IPS DF 6.9 (cell line): ENCODE measurements at places on chromosomes 3 and 15.

DNA sequence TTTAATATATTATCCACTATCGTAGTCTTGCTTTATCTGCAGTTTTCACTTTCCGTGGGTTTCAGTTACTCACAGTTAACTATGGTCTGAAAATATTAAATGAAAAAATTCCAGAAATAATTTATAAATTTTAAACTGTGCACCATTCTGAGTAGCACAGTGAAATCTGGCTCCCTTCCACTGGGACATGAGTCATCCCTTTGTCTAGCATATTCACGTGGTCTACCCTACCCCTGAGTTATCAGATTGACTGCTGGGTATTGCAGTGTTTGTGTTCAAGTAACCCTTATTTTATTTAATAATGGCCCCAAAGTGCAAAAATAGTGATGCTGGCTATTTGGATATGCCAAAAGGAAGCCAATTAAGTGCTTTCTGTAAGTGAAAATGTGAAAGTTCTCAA, 539.5 kb upstream of the AGTR1 start:
- no peak for DNase-seq

- no peak for DNase-seq
Observed at GRCh38 chr3:195908694-195909581, 587 bp upstream of the TNK2 start.

DNA sequence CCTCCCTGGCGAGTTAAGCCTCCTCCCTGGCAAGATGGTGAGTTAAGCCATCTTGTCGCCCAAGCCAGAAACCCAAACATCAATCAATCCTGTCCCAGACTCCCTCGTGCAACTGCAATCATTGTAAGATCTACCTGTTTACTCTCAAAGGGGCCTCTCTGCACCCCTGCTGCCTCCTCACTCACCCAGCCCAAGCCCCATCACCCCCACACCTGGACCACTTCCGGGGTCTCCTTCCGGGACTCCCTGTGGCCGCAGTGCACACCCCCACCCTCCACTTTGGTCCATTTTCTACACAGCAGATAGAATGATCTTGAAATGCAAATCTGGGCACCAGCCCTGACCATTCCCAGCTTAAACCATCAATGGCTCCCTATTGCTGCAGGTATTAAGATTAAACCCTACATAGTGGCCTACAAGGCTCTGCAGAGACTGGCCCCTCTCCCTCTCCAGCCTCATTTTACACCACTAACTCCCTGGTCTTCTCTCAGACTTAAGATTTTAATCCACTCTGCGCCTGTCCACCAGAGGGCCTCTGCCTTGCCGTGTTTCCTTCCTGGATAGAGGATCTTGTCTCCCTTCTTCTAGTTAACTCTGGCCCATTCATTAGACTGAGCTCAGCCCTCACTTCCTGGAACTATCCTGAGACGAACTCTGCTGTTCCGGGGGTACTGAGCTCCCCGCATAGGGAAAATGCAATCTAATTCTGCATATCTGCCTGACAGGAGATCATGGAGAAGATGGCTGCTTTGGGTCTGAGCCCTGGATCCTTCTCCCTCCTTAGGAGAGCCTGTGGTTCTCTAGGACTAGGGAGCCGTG, 41.9 kb upstream of the SLC6A1 start:
- peak; percentile 25 for DNase-seq

DNA sequence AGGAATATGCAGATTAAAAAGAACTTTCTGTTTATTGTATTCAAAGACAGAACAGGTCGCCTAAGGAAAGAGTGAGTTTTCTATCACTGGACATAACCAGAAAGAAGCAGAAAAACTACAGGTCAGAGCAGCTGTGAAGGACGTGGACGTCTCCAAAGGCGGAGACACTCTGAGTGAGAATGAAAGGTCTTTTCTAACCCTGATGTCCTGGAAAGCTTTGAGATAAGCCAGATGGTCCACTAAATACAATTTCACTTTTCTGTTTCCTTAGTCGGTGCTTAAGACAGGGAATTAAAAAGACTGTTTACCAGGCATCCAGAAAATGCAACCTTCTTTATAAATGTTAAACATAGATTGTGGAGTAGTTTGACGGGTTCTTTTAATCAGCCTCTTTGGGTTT, 360.4 kb downstream of the FGF12 start:
- no peak for DNase-seq

DNA sequence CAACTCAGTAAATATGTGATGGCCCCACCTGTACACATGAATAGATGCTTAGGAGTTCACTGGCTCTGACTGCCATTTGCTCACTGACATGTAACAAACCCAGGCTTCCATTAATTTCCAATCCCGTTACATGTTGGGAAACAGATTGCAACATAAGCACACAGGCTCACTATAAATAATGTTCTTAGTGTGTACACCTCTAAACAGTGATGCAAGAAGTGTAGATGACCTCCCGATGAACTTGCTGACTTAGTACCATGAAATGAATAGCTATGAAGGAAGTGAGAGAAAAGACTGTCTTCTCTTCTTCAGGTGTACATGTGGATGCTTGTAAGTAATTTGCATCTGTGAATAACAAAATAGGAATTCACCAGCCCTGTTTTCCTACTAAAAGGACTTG, 21.4 kb upstream of the FSIP1 start:
- DNase-seq: no peak

DNA sequence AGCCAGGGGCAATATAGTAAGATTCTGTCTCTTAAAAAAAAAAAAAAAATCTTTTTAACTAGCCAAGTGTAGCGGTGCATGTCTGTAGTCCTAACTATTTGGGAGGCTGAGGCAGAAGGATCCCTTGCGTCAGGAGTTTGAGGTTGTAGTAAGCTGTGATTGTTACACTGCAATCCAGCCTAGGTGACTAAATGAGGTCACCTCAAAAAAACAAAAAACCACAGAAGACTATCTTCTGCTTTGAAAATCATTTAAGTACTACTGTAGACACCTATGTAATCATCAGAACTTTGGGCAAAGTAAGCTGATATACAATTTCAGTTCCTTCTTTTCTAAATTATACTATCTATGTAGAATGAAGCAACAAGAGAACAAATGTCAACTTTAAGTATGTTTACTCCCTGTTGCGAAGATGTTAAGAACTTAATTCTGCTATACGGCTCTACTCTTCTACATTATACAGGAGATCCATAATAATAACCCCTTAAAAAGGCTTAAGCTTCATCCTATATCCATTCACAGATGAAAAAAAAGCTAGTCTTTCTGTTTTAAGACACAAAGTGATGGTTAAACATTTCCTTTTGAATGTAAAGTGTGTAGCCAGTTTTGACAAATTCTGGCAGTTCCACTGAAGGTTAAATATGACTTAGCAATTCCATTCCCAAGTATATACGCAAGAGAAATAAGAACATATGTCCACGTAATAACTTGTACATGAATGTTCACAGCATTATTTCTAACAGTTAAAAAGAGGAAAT, 15.2 kb downstream of the DAZL start:
- no peak for DNase-seq

GRCh38 chr15:79463043-79463780, 31.1 kb downstream of the MINAR1 start:
- no peak for DNase-seq

DNA sequence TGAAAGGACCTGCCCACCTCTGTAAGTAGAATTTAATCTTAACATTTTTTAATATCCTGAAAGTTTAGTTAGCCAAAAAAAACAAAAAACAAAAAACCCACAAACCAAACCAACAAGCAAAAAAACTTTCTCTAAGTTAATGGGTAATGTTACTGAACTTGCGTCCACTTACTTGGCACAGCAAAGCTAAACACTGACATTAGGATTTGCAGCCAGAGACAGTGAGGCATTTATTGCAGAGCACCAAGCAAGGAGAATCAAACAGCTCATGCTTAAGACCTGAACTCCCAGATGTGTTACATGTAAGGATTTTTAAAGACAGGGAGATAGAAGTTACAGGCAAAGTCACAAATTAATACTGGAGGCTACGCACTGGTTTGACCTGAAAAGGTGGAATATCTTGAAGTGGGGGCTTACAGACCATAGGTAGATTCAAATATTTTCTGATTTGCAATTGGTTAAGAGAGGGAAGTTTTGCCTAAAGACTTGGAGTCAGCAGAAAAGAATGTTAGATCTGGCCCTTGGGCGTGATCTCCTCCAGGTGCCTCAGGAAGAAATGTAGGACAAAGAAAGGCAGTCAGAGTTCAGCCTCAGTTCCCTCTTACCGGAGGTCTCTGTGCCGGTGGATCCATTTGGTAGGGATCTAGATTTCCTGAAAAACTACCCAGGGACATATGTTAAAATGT, 205.0 kb downstream of the ADAMTSL3 start:
- no peak for DNase-seq

DNA sequence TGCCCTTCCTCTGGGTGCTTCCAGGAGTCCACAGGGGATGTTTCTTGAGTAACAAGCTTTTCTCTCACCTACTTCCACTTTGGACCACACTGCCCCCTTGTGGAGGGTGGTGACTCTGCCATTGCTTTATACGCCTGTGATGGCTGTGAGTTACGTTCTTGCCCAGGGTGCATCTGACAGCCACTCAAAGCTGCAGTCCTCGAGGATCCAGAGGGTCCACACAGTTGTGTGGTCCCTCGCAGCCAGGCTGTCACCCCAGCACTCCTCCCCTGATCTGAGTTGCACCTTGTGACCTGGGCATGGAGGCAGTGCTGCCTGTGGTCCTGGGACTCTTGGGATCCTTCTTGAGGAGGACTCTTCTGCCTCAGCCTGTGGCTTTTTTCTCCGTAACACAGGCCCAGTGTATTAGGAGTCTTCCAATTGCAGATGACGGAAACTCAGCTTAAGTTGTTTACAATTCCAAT, 23.4 kb downstream of the FOXL2 start:
- no peak for DNase-seq

GRCh38 chr3:102802819-102803420, 368.1 kb downstream of the ZPLD1 start:
- no peak for DNase-seq

GRCh38 chr15:67564968-67565345, 22.5 kb downstream of the MAP2K5 start:
- no peak for DNase-seq
